Fibroblast of skin of back (primary cell): ENCODE measurements at places on chromosomes 6 and 20.

GRCh38 chr20:17431621-17432364, 99.4 kb downstream of the BFSP1 start:
- DNase-seq, result peak; percentile 59

DNA sequence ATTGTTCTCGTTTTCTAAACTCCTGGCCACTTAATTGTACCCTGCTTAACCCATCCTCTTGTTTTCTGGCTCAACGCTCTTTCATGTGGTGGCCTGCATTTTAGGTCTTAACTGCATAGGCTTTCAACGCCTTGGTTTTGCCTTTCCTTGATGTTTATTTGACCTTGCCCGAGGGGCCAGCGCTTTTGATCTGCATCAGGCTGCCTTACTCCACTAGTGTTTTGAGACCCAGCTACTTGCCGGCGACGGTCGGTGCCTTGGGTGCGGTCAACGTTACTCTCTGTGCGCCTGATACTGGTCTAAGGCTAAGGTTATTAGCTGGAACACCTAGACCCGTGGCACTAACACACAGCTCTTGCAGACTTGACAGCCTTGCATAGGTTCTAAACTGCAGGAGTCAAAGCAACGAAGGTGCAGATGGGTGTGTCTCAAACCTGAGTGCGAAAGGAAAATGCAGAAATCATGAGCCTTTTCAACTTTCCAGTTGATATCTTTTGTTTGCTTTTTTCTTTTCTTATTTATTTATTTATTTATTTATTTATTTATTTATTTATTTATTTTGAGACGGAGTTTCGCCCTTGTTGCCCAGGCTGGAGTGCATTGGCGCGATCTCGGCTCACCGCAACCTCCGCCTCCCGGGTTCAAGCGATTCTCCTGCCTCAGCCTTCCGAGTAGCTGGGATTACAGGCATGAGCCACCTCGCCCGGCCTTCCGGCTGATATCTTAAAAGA, 138.8 kb downstream of the HFE start:
- peak; percentile 26 for DNase-seq

DNA sequence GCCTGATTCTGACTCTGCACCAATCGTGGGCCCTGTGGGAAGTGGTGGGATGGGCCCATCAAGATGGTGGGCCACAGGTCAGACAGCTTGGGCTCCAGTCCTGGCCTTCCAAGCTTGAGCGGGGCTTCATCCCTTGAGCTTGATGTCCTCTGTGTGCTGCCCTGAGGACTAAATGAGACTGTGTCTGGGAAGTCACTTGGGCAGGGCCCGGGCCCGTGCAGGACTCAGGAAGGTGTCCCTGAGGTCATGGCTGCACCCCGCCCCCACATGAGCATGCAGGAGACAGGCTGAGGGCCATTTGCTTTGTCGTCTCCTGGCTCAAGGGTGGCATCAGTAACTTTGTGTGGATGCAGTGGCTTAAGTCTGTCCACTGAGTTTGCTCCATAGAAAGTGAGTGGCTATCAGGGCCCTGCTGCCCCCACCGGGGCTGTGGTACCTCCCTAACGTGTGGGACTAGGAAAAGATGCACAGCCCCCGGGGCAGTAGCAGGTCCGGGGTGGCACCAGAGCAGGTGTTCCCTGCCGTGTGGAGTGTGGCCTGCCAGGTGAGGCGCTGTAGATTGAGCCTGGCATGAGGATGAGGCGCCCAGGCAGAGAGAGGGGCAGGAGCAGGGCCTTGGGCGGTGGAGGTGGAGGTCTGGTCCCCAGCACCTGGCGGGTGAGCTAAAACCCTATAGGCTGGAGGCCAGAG, 298.6 kb downstream of the TAF4 start:
- DNase-seq, result no peak

DNA sequence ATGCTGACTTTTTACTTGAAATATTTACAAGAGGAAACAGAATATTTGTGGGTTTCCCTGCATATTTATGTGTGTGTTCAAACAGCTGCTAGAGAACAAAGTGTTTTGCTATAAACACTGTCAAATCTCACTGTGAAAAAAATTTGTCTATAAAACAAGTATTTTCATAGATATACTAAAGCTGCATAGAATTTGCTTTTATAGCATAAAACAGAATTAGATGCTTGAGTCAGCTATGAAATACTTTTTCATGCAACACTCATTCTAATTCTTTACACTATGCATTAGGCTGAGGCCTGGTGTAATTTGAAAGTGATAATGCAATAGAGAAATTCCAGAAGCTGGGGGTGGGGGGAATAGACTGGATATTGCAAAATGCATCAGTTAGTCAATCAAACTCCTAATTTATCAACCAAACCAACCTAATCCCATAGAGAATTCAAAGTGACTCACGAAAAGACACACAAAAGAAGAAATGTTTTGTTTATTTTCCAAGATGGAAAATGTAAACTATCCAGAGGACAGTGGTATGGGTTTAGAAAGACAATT, 148.2 kb downstream of the LAMA2 start:
- DNase-seq, result peak; percentile 33

GRCh38 chr20:34016736-34017135, 23.0 kb downstream of the RALY start:
- no peak for DNase-seq

DNA sequence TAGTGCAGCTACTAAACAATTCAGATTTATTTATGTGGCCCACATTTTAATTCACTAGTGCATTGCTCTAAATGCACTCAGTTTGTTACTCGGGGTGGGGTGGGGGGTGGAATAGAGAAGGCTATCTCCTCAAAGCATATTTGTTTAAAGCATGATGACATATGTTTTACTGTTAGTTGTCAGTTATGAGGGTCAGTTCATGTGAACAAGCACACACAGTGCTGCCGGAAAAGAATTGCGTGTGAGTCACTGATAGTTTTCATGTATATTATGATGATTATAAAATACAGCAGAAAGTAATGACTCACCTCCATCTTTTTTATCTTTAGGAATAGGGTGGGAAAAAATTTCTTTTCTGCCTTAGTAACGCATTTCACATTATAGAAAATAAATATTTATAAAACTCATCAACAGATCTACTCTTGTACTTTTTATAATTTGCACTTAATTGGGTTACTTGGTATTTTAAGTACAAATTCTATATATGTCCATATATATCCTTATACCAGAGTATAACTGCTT, 42.2 kb upstream of the STXBP5 start:
- DNase-seq, result peak; percentile 89

DNA sequence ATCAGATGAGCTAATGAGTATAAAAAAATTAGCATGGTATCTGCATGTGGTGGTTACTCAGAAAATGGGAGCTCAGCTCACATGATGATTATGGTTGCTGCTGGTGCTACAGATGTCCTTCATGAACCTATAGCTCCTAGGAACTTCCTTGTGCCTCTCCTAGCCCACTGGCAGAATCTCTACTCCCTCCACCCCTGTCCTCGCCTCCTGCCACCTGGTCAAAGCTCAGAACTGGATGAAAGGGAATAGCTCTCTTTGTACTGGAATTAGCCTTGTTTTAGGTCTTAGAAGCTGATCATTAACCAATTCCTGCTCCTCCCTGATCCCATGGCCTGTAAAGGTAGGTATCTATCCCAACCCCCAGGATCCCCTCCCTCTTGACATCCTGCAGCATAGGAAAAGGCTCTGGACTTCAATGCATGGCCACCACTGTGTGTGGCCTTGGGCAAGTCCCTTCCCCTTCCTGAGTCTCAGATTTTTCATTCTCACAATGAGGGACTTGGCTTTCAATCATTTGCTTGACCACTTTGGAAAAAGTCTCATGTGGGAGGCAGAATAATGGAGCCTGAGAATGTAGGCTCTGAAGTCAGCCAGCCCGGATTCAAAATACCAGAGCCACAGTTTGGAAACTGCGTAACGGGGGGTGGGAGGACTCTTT, 43.9 kb downstream of the SLC13A3 start:
- DNase-seq, result no peak

- no peak for DNase-seq
These were observed 51.3 kb downstream of the CD109 start for GRCh38 chr6:73747289-73747688.

DNA sequence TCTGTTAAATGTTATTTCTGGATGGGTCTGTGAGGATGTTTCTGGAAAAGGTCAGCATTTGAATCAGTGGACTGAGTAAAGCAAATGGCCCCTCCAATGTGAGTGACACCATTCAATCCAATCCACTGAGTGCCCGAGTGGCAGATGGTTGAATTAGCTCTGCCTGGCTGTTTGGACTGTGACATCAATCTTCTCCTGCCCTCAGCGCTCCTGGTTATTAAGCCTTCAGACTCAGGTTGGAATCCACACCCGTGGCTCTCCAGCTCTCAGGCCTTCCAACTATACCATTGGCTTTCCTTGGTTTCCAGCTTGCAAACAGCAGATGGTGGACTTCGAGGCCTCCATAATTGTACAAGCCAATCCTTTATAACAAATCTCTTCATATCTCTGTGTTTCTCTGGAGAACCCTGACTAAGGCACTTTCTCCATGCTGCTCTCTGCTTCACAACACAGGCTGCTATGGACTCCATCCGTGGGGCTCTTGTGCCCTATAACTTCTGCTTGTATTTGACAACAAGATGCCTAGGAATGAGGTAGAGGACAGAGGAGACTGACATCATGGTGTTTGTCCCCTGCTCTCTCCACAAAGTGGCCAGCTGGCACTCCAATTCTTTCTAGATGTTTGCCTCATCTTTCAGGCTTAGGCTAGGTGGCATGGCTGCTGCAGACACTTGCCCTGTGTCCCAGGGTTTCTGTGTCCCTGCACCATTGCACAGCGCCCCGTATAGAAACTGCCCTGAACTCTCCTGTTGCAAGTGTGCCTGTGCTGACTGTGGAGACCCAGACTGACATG, 4.8 kb upstream of the CSTL1 start:
- DNase-seq, result no peak

- no peak for DNase-seq
These were observed 28.4 kb upstream of the RIN2 start for GRCh38 chr20:19729672-19730071.

GRCh38 chr6:79600812-79601609, 30.1 kb upstream of the SH3BGRL2 start:
- DNase-seq, result peak; percentile 80

DNA sequence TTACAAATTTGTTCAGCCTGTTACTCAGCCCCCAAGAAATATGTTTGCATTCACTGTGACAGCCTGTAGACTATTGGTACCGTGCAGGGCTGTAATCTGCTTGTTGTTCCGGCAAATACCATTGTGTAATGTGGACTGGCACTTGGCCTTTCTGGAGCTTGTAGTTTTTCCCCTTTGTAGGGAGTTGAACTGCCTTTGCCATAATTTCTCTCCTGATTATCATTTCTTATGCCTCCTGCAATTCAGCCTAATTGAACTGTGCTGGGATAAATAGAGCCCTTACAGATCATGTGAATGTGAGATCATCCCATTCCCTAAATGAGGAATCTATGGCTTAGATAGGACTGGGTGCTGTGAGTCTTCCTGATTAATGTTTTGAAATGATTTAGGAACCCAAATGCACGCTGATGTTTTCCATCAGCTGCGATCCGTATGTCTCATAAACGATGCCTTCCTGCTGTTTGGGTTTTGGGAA, 185.1 kb downstream of the JARID2 start:
- peak; percentile 34 for DNase-seq

DNA sequence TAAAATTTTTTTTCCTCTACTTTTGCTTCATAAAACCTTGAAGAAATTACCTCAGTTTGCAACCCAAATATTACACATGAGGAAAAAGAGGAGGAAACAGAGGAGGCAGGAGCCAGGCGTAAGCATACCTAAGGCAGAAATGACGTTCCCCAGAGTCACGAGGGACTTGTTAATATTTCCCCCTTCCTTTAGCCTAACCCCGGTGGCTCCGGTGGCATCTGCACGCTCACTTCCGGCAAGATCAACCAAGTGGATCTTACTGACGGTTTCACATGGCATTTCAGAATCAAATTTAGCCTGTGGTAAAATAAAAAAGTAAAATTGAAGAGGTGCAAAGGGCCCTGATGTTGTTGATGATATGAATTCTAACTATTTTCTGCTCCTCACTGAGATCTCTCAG, 67.4 kb downstream of the KIF16B start:
- no peak for DNase-seq

GRCh38 chr20:43252761-43253160, 63.1 kb upstream of the PTPRT start:
- no peak for DNase-seq

DNA sequence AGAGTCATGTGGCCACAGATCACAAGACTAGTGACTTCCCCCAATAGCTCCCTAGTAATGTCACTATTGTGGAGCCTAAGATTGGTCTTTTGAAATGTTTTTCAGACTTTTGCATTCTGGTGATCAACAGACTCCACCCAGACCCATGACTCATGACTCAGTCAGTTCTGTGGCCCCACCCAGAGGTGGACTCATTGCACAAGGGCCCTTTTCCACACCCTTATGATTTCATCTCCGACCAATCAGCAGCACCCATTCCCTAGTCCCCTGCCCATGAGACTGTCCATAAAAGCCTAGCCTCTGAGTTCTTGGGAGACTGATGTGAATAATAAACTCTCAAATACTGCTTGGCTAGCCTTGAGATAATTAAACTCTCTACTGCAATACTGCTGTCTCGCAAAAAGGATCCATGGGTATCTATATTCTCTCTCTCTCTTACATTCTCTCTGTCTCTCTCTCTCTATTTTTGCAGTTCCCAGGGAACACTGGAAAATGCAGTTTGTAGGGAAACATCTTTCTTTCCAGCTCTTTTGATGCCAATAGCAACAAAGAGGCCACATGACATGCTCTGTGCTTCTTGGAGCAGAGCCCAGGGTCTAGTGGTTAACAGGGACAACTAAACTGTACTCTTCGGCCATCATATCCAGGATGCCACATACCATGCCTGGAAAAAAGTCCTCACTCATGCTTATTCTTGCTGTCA, 71.3 kb upstream of the IYD start:
- DNase-seq, result peak; percentile 92

- no peak for DNase-seq
These were observed 10.6 kb downstream of the RNF144B start for GRCh38 chr6:18397701-18398100.

DNA sequence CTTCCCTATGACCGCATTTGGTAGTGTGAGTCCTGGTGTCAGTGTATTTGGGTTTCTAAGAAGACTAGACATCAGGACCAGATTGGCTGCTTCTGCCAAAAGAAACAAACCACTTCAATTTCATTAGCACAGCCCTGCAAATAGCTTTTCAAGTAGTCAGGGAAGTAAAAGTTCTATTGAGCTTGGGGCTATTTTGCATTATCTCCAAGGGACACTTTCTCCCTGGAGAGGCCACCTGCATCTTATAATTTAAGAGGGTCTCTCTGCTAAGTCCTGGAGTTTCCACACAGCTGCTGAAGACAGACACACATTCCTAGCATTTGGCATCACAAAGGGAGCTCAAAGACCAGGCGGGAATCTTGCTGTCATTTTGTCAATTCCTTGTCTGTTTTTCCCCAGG, 141.2 kb downstream of the BMP2 start:
- DNase-seq, result no peak

DNA sequence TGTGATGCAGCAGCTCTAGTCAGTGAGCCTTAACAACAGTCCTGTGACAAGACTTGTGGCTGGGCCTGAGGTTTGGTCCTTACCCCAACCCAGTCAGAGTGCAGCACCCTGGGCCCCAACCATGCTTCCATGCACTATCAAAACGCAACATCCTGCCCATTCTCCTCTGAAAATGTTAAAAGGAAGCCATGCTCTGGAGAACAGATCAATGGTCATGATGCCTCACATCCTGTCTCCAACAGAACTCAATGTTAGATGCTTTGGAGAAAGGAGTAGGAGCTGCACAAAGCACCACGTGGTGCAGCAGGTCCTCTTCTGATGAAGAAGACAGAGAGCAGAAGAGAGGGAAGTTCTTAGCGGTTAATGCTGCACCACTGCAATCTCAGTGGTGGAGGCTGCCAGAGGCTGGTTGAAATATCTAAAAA, 41.9 kb downstream of the TRAM2 start:
- DNase-seq, result no peak
